Kidney tubule cell (primary cell): ENCODE measurements at places on chromosomes 16 and 17.
A peak's percentile ranks its signal among the peaks of the same experiment; 100 is the strongest.

DNA sequence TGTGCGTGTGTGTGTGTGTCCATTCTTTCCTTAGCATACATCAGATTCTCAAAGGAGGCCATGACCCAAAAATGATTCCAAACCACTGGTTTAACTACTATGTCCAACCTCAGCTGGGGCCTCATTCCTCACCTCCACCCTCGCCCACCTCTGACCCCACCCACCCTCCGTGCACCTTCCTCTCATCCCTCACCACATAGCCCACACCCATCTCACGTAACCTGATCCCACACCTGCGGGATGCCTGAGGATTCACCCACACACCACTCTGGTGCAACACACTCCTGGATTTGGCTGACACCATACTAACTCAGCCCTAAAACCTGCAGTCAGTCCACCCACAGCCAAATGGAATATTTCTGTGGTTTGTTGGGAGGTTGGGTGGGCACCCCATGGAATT, 3.3 kb upstream of the CSNK2A2 start:
- no peak for DNase-seq

DNA sequence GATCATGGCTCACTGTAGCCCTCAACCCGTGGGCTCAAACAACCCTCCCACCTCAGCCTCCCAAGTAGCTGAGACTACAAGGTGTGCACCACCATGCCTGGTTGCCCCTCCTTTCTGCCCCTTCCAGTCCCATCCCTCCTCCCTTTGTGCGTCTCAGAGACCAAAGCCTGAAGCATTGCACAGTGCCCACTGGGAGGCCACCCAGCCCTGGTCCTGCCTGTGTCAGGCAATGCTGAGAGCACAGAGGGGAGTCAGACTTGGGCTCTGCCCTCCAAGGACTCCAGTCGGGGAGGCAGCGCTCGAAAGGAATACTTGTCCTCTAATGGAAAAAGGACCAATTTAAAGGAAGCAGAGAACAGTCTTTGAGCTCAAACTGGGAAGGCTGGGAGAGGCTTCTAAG, 20.4 kb downstream of the RAI1 start:
- no peak for DNase-seq

- DNase-seq: peak; percentile 63
Observed at GRCh38 chr17:83079352-83079747, at the start of gene METRNL. METRNL (plus strand) TSS chr17:83079609; CDS start chr17:83079816, 207 bp downstream.

DNA sequence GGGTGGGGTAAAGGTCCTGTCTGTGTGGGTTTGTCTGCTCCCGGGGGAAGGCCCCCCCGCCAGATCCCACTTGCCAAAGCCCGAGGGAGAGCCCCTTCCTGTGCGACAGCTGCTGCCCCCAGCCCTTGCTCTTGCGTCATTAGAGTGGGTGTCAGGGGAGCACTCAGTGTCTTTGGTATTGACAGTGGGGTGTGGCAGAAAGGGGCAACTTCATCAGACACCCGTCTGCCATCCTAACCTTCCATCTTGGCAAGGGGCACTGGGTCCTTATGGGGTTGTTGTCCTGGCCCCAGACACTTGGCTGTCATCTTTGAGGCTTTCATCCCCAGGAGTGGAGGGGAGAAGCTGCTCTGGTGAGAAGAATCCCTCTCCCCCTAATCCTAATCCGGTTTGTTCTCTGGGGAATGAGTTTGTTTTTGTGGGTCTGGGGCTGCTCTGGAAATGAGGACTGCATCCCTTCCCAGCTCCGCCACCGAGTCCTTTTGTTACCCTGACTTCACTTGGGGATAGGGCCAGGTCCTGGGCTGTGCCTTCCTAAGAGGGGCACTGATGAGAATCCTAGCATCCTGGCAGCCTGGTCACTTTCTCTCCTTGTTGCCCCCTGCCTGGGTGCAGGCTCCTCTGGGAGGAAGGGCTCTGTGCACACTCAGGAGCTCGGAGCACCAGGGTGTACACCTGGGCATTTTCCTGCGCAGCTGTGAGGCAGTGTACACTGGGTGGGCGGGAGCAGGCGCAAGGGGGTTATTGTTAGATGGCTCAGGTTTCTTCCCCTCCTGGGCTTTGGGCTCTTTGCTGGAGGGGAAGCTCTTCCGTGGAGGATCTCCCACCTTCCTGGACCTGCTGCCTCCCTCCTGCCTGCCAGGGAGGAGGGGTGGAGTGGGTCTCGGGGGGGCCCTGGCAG, 21.1 kb downstream of the GJD3 start:
- no peak for DNase-seq

DNA sequence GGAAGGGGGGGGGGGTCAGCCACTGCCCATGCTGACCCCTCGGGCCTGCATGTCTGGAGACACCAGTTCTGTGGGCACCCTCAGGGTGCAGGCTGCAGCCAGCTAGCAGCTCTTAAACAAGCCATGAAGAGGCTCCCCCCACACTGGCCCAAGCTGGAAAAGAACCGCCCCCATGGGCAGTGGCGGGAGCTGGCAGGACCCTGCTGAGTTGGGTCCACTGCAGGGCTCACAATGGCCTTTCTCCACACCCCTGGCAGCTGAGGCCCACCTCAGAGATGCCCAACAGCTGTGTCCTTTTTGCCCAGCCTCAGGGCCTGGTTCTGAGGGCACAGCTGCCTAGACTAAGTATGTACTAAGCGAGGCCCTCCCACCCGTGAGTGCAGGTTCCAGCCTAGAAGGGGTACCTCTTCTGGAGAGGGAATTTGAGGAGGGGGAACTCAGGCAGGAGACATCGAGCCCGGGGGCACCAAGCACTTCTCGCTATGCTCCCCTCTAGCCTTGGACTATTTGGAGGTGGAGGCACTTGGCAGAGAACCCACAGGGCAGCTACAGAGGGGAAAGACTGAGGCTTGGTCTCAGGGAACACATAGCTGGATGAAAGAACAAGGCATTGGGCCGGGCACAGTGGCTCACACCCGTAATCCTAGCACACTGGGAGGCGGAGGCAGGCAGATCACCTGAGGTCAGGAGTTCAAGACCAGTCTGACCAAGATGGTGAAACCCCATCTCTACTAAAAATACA, 3.2 kb downstream of the THRA start:
- no peak for DNase-seq

DNA sequence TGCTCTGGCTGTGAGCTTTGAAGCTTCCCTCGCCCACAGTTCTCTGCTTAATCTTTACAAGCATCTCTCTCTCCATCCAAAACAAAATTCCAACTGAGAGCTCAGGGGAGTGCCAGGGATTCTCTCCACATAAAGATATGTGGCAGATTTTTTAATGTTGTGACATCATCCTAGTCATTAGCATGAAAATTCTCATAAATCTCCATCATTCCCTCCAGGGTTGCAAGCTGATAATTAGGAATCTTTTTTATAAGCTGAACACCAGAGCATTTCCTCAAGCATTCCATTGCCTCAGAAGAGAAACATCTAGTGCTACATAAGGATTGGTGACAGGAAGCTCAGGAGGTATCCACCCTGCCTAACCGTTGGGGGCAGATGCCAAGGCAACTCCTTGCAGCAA, 82.4 kb upstream of the DNAH9 start:
- no peak for DNase-seq

DNA sequence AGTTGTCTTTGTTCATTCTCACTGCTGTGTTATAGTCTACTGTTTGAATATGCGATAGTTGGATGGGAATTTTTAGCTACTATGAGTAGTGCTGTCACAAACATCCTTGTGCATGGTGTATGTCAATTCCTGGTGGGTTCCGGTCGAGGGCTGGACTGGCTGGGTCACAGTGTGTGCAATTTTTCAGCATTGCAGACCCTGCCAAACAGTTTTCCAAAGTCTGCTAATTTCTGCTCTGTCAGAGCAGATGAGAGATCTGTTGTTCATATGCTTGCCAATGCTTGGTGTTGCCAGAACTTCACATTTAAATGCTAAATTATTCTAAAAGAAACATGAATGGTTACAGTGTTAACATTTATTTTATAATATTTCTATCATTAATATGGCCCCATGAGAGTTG, 3.6 kb upstream of the C16orf96 start:
- no peak for DNase-seq

DNA sequence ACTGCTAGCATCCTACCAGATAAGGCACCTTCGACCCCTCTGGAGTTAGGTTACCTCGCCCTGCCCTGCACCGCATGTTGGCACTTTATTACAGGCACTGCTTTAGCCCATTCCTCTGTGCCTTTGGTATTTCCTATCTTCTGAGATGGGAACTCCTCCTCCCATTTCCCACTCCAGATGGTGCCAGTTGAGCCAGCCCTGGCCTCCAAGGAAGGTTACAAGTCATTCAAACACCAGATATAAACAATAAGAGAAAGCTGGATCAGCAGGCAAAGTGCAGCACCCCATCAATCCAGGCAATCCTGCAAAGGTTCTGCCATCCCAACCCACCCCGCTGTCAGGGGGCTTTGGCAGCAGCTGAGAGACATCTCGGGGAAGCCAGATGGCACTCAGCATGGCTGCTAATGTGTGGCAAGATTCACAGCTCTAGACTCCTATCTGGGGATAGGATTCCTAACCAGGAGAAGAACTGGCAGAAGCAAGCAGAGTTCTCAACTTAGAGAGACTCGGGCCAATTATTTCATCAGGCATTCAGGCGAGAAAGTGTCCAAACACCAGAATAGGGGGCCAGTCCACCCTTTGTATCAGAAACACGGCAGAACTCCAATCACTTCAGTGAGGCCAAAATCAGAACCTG, 113.0 kb downstream of the COPRS start:
- no peak for DNase-seq

- DNase-seq: peak; percentile 65
Observed at GRCh38 chr16:56513972-56514371, 5.9 kb downstream of the BBS2 start.

GRCh38 chr16:84294117-84294516, 561 bp upstream of the WFDC1 start:
- no peak for DNase-seq

DNA sequence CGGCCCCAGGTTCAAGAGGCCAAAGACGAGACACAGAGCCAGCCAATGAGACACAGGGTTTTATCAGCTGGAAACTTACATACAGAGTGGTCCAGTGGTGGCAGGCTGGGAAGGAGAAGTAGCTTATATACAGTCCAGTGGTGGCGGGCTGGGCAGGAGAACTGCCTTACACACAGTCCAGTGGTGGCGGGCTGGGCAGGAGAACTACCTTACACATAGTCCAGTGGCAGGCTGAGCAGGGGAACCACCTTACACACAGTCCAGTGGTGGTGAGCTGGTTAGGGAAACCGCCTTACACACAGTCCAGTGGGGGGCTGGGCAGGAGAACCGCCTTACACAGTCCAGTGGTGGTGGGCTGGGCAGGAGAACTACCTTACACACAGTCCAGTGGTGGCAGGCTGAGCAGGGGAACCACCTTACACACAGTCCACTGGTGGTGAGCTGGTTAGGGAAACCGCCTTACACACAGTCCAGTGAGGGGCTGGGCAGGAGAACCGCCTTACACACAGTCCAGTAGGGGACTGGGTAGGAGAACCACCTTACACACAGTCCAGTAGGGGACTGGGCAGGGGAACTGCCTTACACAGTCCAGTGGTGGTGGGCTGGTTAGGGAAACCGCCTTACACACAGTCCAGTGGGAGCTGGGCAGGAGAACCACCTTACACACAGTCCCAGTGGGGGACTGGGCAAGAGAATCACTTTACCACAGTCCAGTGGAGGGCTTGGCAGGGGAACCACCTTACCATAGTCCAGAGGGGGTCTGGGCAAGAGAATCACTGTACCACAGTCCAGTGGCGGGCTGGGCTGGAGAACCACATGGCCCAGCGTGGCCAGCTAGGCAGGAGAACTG, 90.9 kb downstream of the GAS7 start:
- no peak for DNase-seq

DNA sequence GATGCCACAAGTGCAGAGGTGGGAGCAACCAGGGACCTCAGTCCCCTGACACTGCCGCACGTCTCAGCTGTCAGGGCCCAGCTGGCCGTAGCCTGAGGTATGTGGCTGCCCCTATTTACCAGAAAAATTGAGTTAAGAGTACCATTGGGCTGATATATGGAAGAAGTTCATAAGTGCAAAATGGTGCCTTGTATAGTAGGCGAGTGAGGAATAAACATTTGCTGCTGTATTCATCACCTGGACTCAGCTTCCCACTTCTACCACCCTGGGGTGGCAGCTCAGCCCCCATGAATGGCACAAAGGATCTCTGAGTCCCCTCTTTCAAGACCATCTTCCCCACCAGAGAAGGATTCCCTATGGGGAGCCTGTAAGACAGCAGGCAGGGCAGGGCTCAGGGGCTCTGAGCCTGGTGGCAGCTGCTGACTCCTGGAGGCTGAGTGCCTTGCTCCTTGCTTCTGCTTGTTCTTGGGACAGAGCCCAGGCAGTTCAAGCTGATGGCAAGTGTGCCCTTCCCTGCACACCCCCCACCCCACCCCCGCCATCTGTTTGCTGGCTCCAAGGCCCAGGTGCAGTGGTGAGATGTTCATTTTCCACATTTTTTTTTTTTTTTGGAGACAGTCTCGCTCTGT, 29.0 kb downstream of the TRPV2 start:
- DNase-seq: peak; percentile 46

DNA sequence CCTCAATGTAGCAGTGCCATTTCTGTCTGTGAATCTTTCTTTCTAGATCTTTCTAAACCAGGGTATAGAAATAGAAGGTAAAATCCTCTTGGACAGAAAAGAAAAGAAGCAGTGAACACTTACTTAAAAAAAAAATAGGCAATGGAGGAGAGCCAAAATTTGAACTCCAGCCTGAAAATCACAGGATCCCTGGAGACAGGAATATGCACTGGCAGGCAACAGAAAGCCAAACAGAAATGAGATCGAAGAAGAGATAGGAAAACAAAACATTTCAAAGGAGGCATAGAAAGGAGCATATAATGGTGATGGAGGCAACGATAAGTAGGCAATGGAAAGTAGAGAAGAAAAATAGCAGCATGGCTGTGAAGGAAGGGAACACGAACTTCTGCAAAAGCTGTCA, 253.7 kb upstream of the HSBP1 start:
- DNase-seq: no peak

DNA sequence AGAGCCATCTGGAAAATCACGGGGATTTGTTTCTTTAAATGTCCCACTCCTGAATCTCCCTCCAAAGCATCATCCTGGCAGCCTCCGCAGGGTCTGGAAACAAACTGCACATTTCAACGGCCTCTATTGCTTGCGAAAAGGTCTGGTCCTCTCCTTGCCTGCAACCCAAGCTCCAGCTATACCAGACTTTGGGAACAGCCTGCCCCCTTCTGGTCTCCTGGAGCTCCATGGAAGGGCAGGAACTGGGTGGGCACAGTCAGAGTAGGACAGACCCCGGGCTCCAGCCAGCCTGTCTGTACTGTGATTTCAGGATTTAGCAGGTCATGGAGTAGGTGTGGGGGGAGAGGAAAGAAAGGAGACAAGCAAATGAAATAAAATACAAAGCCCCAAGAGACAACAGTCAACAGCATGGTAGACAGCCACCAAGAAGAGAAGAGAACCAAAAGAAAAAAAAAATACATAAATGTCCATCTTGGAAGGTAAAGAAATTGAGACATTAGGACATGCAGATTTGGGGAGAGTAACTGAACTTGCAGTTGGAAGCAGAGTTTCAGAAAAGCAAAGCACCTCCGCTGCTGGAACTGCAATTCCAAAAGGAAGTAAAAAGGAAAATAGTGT, 2.7 kb downstream of the XYLT1 start:
- DNase-seq: peak; percentile 25

DNA sequence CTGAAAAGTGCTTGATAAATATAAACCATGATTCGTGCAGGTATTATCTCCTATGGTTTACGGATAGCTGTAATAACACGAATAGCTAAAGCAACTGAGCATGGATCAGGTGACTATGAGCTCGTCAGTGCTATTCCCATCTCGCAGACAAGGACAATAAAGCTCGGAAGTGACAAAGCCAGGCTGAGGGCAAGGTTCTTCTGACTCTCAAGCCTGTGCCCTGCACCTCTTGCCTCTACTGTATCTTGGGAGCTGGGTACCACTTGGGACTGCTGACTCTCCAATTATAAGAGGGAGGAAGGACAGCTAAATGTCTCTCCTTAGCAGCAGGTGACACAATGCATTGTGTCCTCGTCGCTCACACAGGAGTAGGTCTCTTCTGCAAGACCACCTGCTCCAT, 49.6 kb upstream of the IRF8 start:
- DNase-seq: no peak
